ENCODE measurements at places on chromosomes 6 and 20.

DNA sequence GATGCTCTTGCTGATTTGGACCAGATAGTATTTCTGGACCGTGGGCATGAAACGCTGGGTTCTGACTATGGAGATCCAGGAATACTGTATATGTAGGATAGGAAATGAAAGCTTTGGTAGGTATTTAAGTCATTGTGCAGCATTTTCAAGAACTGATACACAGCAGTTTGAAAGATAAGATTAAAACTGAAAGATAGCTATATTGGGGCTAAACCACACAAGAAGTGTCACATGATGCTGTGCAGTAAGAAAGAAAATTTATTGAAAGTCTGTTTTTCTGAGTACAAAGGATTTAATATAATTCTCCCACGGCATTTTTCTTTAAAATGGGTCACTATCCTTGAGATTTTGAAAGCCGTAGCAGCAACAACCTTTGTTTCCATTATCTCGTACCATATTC is 305 bp downstream of the IL17A start:
- no peak for DNase-seq

- DNase-seq: no peak
These were observed 157.6 kb upstream of the OLIG3 start for GRCh38 chr6:137651591-137652335.

GRCh38 chr6:161903584-161904212 is 629.8 kb upstream of the AGPAT4 start:
- no peak for DNase-seq

GRCh38 chr6:39092124-39092523 is 22.9 kb downstream of the SAYSD1 start:
- DNase-seq: no peak

GRCh38 chr20:62733891-62734290 is 25.3 kb downstream of the NTSR1 start:
- no peak for DNase-seq

DNA sequence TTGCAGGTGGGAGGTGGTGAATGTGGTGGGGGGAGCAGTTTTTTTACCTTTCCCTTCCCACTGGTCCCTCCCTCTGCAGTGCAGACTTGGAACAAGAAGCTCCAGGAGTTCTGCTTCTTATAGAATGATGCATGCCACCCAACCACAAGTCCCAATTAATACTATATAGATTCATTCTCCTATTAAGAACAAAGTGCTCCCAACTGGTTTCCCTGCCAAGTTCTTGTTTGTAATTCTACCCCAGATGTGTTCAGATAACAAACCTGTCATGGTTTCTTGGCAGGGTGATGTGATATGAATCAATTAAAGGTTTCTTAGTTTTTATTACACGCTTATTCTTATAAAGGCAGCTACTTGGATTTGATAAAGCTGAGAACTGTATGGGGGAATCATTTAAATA is 23.9 kb downstream of the HDDC2 start:
- no peak for DNase-seq

GRCh38 chr20:14757728-14758127 is 420.3 kb upstream of the FLRT3 start:
- no peak for DNase-seq

DNA sequence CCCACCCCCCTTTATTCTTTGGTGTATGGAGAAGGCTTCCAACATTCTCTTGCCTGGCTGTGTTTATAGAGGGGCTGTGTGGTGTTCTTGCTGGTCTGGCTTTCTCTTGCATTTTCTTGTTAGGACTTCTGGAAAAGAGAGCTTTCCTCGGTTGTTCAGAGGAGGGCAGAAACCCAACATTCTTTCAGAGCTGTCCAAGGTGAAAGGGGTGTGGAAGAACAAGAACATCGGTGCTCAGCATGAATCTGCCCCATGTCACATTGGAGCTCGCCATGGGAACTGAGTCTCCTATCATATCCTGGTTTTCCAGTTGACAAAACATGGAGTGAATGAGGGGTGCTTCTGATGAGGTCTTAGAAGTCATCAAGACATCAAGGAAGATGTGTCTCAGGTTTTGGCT is 281.8 kb downstream of the RNF144B start:
- DNase-seq: no peak

GRCh38 chr6:42450477-42451332 is 1.0 kb downstream of the TRERF1 start:
- peak; percentile 43 for DNase-seq

GRCh38 chr6:3808759-3809514 is 40.2 kb upstream of the FAM50B start:
- no peak for DNase-seq

GRCh38 chr20:62377615-62378178 is 9.2 kb upstream of the RPS21 start:
- DNase-seq: no peak

DNA sequence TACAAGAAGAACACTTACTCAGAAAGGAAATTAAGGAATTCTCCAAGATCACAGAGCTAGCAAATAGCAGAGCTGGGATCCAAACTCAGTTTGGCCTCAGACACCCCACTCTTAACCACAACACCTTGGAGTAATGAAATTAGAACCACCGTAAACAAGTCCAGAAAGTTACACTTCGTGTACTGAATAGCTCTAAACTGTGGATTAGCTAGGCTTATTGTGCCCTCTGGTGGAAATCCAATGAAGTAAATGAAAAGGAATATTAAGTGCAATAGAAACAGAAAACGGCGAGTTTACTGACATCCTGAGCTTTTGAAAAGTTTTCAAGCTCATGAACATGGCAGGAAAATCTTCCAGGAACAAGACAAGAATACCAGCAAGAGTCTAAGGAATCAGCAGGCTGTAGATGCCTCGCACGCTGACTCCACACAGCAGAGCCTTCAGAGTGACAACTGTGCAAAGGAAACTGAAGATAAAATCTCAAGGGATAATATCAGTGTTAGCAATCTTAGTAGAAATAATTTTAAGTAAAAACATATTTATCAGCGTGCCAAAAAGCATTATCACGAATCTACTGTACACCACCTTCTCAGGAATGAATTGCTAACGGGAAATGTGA is 34.6 kb downstream of the FBXO5 start:
- DNase-seq: no peak

- no peak for DNase-seq
These were observed 6.3 kb downstream of the HMGN4 start for GRCh38 chr6:26544473-26544872.

DNA sequence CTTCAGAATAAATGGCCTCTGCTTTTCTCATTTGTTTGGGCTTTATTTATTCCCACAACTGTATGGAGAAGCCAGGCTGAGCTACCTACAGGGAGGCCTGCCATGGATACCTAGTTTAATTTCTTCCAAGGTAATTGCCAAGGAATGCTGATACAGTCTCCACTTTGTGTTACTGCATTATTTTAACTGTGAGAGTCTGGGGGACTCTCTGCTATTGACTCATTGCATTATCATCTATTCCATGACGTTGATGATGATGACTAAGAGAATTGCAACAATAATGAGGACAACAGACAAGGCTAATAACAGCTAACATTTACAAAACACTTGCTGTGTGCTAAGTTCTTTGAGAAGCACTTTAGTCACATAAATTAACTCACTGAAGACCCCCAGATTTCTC is 88.3 kb upstream of the COL21A1 start:
- DNase-seq: no peak

GRCh38 chr6:146090474-146090873 is 61.6 kb downstream of the GRM1 start:
- DNase-seq: no peak

GRCh38 chr6:15888798-15889772 is 226.3 kb upstream of the DTNBP1 start:
- no peak for DNase-seq

GRCh38 chr20:57540890-57541580 is 16.1 kb upstream of the CTCFL start:
- no peak for DNase-seq
